Neuronal stem cell (in vitro differentiated cells): ENCODE measurements at places on chromosomes 6 and 20.
A peak's percentile ranks its signal among the peaks of the same experiment; 100 is the strongest.

DNA sequence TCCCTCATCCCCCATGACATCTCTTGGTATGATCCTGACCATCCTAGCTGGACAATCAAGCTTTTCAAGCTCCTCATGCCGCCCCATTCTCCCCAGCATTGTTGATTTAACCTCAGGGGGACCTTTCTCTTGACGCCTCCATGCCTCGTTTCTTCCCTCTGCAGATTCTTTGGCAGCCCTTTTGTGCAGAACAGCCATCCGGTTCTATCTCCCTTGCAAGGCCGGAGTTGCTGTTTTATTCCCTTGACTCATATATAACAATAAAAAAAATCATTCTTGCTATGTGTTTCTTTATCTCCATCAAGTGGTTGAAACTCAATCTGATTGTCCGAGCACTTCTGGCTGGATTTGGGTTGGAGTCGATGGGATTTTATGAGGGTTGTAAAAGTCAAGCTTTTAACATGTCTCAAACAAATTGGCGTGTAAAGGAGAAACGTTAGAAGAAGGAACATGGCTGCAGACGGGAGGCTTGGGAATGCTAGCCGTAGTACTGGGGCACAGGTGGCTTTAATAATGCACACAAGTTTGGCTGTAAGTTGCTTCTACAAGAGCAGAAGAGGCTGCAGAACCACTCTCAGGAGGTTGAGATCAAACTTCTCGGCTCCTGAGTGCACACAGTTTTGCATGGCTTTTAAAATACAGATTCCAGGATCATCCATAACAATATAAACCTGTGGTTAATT, 3.9 kb upstream of the SULF2 start:
- no peak for DNase-seq

DNA sequence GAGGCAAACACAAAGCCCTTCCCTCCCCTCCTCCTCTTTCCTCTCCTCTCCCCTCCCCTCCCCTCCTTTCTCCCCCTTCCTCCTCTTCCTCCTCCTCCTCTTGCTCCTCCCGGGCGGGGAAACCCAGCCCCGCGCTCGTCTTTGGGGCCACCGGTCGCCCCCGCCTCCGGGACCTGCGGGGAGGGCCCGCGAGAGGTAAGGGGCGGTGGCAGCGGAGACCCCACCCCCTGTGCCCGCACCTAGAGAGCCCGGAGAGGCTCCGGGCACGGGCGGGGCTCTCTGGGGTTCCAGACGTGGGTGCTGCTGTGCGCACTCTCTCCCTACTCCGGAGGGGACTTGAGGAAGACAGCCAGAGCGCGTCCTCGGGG, at the start of gene RIN2:
RIN2 (plus strand) TSS at position 126 of the 368 bp plus-strand sequence. CDS start 131,344 bp downstream, outside the sequence.
- DNase-seq = no peak

DNA sequence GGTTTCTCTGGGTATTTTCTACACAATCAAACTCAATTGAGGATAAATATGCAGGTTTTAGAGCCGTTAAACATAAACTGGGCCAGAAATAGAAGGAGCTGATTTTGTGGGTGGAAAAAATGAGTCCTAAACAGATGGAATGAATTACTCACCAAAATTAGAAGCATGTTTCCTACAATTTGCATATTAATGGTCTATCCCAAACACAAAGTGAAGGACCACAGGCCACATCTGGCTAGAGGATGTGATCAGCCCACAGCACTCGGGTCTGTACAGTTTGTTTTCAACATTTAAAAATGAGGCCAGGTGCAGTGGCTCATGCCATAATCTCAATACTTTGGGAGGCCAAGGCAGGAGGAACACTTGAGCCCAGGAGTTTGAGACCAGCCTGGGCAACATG, 296.3 kb downstream of the PREX1 start:
- no peak for DNase-seq

- DNase-seq = no peak
Measured at GRCh38 chr6:81844686-81845085, 92.2 kb upstream of the TENT5A start.

DNA sequence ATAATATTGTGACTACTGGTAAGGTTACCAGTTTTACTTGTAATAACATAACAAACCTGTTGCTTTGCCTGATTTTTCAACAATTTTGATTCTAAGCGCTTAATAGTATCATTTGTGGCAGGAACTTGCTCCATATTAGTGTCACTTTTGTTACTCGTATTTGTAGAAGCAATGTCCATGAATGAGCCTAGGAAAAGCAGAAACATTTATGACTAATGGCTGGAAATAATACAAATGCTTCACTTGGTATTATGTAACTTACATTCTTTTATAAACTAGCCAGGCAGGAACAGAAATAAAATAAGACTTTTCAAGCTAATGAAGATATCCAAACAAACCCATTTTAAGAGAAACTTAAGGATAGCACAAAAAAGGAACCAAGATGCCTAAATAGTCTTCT, 38.9 kb downstream of the MAP3K7 start:
- no peak for DNase-seq

- no peak for DNase-seq
Measured at GRCh38 chr6:80335121-80335531, 228.7 kb downstream of the BCKDHB start.

- DNase-seq = no peak
Measured at GRCh38 chr6:6436366-6436765, 115.9 kb upstream of the F13A1 start.

- no peak for DNase-seq
Measured at GRCh38 chr6:20866935-20867703, 332.9 kb downstream of the CDKAL1 start.

DNA sequence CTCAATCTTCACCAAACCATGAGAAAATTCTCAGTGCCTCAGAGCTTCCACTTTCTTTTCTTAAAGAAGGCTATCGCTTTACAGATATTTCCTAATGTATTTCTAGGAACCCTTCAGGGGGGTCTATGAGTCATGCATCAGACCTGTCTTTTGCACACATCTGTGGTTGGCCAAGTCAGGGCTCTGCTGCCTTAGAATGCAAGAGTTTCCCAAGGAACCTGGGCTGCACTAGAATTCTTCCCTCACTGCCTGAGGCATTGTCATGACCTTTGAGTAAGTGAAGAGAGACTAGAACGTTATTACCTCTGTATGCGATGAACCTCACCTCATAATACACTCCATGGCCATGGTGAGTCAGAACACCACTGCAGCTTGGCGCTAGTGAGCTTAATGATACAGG, 365.0 kb upstream of the ID4 start:
- DNase-seq = no peak

- DNase-seq = no peak
Measured at GRCh38 chr20:63749597-63750508, 10.3 kb downstream of the SLC2A4RG start.

DNA sequence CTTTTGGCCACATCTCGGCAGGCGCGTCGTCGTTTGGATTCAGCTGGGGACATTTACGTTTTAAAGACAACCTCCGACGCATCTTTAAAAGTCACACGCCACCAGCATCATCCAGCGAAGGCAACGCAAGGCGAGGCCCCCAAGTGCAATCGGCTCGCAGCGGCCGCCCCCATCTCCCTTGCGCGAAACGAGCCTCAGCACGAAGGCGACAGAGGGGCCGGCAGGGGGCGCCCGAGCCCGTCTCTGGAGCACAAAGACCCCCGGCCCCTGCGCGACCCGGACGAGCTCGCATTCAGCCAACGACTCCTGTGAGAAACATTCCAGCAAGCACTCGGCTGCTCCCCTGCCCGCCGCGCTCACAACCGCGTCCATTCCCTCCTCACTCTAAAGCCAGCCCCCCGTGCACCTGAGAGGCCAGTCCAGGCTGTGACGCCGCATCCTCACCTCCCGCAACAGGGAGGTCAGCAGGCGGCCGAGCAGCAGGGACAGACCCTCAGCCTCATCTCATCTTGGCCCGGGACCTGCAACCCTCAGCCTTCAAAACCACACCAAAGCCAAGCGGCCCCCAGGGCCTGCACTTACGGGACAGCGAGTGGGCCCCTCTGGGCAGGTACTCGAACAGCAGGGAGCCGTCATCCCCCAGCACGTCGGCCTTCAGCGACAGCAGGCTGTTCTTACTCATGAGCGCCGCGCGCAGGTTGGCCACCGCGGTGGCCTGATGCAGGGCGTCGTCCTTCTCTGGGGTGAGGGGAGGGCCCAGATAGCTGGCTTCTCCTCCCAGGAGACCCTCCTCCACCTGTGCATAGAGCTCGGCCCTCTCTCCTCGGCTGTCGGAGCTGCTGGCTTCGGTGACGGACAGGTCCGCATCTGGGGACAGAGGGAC, 35.8 kb downstream of the SLC2A4RG start:
- peak; percentile 87 for DNase-seq

DNA sequence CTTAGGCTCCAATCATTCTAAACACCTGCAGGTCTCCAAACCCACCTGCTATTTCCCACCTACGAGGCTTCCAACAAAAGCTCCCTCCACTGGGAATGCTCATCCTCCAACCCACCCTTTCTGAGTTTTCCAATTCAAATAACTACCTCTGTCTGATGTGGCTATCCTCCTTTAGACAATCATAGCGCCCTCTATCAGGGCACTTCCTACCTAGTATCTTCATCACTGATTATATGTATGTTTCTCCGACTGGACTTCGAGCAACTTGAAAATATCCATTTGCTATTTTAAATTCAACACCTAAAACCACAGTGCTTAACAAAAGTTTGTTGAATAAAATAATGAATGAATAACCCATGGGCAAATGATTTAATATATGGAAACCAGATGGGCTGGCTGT, 41.3 kb downstream of the MTFR2 start:
- DNase-seq = no peak

GRCh38 chr6:94270091-94270948, 851.0 kb upstream of the EPHA7 start:
- DNase-seq = no peak

- DNase-seq = no peak
Measured at GRCh38 chr6:154239392-154239791, 117.2 kb downstream of the IPCEF1 start.

DNA sequence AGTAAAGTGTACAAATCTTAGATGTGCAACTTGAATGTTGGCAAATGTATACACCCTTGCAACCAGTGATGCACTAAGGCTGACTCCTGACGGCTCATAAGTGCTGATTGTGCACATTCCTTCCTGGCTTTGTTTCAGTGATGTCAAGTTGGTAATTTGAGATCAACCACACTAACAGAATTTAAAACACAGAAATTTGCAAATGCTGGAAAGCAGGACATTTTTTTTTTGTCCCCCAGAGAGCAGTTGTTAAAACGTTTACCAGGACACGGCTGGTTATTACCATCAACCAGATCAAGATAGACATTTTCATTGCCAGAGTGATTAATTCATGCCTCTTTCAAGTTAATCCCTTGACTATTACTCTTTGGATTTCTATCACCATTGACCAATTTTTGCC, 735.6 kb downstream of the RFPL4B start:
- no peak for DNase-seq

DNA sequence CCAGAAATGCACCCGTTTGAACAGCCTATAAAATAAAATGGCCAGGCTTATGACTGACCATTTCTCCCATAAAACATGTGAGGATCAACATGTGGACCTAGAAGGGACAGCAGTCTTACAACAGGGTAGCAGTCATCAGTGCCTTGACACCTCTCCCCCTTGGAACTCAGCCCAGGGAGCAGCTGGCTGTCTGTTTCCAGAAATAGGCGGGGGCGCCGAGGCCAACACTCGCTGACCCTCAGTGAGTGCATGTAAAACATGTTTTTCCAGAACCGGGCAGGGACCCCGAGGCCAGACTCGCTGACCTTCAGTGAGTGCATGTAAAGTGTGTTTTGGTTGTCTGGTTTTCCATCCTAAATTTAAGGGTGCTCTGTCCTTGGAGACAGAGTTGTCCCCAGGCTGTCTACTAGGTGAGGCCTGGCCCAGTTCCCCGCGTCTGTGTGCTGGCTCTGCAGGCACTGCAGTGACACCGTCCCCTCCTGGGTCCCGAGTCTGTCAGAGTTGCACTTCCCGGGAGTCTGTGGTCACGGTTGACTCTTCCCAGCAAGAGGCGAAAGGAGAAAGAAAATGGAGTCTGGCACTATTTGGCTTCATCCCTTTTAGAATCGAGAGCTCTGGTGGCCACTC, 19.8 kb upstream of the ADRM1 start:
- DNase-seq = no peak

DNA sequence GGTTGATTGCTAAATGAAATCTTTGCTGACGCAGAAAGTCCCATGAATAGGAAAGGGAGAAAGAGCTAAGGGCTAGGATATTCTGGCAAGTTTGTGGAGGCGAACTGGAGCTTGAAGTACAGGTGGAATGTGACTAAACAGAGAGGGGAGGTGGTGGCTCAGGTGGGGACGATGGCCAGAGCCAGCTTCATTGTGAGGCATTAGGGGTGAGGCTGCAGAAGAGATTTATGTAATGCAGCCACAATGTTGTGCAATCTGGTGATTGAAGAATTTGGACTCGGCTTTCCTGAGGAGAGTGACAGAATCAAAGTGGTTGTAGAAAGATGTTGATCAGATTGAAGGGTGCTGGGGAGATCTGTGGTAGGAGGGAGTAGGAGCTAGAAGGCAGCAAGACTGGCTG, 42.9 kb upstream of the SPACA1 start:
- no peak for DNase-seq

DNA sequence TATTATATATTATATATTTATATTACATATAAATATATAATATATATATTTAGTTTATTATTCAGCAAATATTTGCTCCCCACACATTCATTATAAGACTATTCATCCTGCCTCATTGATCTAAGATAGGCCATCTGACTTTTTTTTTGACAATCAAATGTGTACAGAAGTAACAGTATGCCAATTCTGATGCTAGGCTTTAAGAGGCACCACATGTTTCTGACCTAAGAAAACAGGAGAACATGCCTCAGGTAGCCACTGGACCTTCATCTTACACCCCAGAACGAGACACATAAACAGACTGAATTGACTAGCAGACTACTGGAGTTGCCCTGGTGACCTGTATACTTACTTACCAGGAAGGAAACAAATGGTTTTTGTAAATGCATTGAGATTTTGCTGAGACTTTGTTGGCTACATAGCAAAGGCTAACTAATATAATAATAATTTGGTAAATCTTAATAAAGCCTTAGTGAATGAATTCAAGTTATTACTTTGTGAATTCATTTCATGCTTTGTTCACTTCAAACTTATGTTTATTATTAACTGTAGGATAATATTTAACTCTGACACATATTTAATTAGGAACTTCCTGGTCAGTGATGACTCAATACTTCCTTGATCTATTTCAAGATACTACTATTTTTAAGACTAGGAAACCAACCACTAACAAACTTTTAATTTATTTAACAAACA, 13.4 kb upstream of the MYO6 start:
- no peak for DNase-seq

GRCh38 chr6:70839286-70840266, 117.3 kb downstream of the B3GAT2 start:
- no peak for DNase-seq
